ENCODE measurements at places on chromosomes 11 and 22. TPM values are rescaled to one million over a fixed set of nuclear protein-coding genes. Genes with fewer than 3 reads are reported as not detected.

SCUBE1 gene
- 3.9 TPM for total RNA-seq

KRTAP5-7 gene
- total RNA-seq = not detected

SESN3 gene
- 4.2 TPM for total RNA-seq

MPZL2 gene
- 16.8 TPM for total RNA-seq

DGCR6 gene
- total RNA-seq = 4.6 TPM

TLCD5 gene
- 9.1 TPM for total RNA-seq

ADAMTS15 gene
- total RNA-seq = 0.44 TPM

NUDT22 gene
- total RNA-seq = 70.9 TPM

DNA sequence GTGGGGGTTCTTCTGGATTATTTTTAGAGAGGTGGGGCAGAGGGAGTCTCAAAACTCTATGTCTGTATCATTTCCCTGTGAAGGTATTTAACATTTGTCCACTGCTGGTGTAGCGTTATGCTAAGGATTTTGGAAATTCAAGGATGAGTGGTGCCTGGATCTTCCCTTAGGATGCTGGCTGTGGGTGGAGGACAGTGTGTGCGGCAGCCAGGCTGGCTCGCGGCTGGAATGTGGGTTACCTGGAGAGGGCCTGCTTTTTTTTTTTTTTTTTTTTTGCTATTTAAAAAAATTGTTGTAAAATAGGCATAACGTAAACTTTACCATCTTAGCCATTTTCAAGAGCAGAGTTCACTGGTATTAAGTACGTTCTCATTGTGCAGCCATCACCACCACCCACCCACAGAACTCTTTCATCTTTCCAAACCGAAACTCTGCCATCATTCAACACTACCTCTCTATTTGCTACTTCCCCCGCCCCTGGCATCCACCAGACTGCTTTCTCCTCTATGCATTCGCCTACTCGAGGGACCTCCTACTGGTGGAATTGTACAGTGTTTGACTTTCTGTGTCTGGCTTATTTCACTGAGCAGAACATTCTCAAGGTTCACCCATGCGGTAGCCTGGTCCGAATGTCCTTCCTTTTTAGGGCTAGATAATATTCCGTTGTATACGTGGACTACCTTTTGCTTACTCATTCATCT is 67.1 kb downstream of the PARVB start:
- no peaks in the 10 kb centered on the region for H3K27me3 ChIP-seq
- H3K27ac ChIP-seq = no peak overlapping the region
- H3K4me1 ChIP-seq = no peaks in the 10 kb centered on the region
- H3K4me3 ChIP-seq = no peak overlapping the region

DNA sequence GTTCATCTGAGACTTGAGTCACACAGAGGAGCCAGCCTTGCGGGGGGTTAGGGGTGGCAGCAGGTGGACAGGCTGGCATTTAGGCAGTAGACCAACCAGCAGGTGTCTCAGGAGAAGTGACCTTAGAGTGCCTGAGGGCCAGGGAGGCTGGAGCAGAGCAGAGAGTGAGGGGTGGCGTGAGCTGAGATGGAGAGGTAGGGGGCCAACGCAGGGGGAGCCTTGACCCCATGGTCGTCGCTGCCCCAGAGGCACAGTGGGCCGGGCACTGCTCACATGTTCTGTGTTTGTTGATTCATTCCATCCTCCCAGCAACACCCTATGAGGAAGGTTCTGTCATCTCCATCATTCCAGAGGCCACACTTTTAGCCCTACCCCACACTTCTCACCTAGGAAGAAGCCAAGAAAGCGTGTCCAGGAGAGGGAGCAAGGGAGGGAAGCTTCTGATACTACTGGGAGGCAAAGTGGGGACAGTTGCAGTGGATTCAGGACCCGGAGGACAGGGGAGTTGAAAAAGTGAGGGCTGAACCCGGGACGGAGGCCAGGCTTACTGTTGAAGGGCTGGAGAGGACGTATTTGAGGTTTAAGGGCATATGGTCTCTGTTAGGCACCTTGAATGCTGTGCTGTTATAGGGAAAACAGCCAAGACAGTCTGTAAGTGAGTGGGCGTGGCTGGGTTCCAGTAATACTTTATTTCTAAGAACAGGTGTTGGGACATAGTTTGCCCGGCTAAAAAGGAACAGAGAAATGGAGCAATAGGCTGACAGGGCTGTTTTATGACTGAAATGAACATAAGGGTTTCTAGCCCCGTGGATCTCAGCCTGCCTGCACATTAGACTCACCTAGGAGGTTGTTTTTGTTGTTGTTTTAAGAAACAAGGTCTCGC is 7.3 kb downstream of the SART1 start:
- no peak overlapping the region for H3K4me3 ChIP-seq
- no peak for DNase-seq
- no peaks in the 10 kb centered on the region for H3K27me3 ChIP-seq
- H3K36me3 ChIP-seq = peaks cover 51% of the 10 kb centered on the region

GRCh38 chr11:125062218-125062930 is 731 bp upstream of the SLC37A2 start:
- no peak for DNase-seq
- H3K27ac ChIP-seq = no peak overlapping the region
- H3K36me3 ChIP-seq = no peaks in the 10 kb centered on the region
- peak overlapping the region; percentile 68 for H3K4me3 ChIP-seq
- no peaks in the 10 kb centered on the region for H3K4me1 ChIP-seq
- no peaks in the 10 kb centered on the region for H3K27me3 ChIP-seq

GRCh38 chr11:76636826-76637460 is 33.6 kb downstream of the LRRC32 start:
- H3K27ac ChIP-seq = no peak overlapping the region
- H3K36me3 ChIP-seq = no peaks in the 10 kb centered on the region
- DNase-seq = no peak

DNA sequence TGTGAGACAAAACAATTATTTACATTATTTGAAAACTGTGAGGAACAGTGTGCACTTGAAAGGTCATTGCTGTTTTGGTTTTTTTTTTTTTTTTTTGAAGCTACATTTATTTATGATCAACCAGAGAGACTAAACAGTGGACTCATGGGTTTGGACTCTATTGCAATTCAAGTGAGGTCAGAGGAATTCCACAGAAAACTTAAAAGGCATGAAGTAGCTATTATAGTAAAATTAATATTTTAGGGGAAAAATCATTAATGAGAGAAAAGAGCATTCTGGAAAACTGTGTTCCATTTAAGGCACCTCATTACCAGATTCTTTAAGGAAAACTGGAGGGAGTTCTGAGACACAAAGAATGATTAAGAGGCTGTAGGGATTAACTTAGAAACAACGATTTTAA is 102.8 kb downstream of the WNT11 start:
- no peaks in the 10 kb centered on the region for H3K4me1 ChIP-seq
- no peaks in the 10 kb centered on the region for H3K36me3 ChIP-seq
- no peak for DNase-seq
- H3K27me3 ChIP-seq = no peaks in the 10 kb centered on the region
- H3K4me3 ChIP-seq = no peak overlapping the region

- no peak overlapping the region for H3K27ac ChIP-seq
- H3K4me3 ChIP-seq = no peak overlapping the region
- DNase-seq = no peak
- H3K4me1 ChIP-seq = peaks cover 4% of the 10 kb centered on the region
- no peaks in the 10 kb centered on the region for H3K27me3 ChIP-seq
- H3K36me3 ChIP-seq = no peaks in the 10 kb centered on the region
Observed at GRCh38 chr11:61896665-61897386, 5.5 kb upstream of the FADS3 start.

GRCh38 chr22:42881982-42882656 is 25.0 kb upstream of the ARFGAP3 start:
- no peak for DNase-seq
- H3K27me3 ChIP-seq = no peaks in the 10 kb centered on the region
- no peaks in the 10 kb centered on the region for H3K4me1 ChIP-seq

- no peaks in the 10 kb centered on the region for H3K4me1 ChIP-seq
- no peaks in the 10 kb centered on the region for H3K36me3 ChIP-seq
- peaks cover 42% of the 10 kb centered on the region for H3K27me3 ChIP-seq
- no peak for DNase-seq
Observed at GRCh38 chr11:123357990-123358827, 71.9 kb upstream of the GRAMD1B start.

GRCh38 chr11:117157507-117157906 is 13.4 kb downstream of the PAFAH1B2 start:
- no peaks in the 10 kb centered on the region for H3K27me3 ChIP-seq
- DNase-seq = no peak
- H3K4me3 ChIP-seq = no peak overlapping the region
- H3K4me1 ChIP-seq = no peaks in the 10 kb centered on the region
- H3K36me3 ChIP-seq = peaks cover 37% of the 10 kb centered on the region
- H3K27ac ChIP-seq = no peak overlapping the region

DNA sequence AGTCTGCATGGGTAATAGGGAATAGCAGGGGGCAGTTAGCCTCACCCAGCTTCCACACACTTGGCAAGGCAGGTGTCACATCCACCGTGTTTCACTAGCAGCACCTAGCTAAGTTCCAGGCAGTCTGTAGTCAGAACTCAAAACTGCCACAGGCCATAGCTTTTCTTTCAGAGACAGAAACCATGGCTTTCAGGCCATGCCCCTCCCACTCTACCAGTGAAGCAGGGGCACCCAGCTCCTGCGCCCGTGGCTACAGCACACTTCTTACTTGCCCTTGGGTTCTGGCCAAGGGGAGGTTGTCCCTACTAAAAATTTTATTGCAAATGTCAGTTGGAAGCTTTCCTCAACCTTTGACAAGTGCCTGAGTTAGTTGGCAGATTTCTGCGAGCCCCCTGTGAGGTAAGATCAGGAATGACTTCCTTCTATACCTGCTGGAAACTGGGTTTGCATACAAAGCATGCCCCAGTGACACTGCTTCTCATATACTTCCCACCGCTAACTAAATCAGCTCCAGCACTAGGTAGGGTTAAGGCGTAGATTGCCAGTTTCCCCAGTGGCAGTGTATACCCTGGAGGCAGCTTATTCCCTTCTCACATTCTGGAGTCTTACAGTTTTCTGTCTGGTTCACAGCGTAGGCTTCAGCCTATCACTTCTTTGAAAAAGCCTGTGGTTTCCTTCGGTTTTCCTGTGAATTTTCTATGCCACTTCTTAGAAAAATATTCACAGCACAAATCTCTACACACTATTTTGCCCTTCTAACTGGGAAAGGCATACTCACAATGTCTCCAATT is 139.0 kb upstream of the LUZP2 start:
- H3K27me3 ChIP-seq = no peaks in the 10 kb centered on the region
- no peak overlapping the region for H3K4me3 ChIP-seq
- no peaks in the 10 kb centered on the region for H3K4me1 ChIP-seq
- H3K27ac ChIP-seq = no peak overlapping the region
- no peaks in the 10 kb centered on the region for H3K36me3 ChIP-seq
- no peak for DNase-seq

GRCh38 chr11:82936261-82936660 is 34.7 kb downstream of the DDIAS start:
- H3K27me3 ChIP-seq = no peaks in the 10 kb centered on the region
- DNase-seq = no peak
- no peaks in the 10 kb centered on the region for H3K4me1 ChIP-seq
- H3K4me3 ChIP-seq = no peak overlapping the region
- H3K36me3 ChIP-seq = peaks cover 8% of the 10 kb centered on the region
- H3K27ac ChIP-seq = no peak overlapping the region
